ENCODE measurements at places on chromosomes 2 and 18.

- H3K4me1 ChIP-seq, result no peaks in the 10 kb centered on the region
- H3K27ac ChIP-seq, result no peak overlapping the region
- H3K36me3 ChIP-seq, result no peaks in the 10 kb centered on the region
- no peak overlapping the region for H3K4me3 ChIP-seq
- no peaks in the 10 kb centered on the region for H3K27me3 ChIP-seq
Observed at GRCh38 chr2:177281400-177282180, 17.1 kb upstream of the NFE2L2 start.

- H3K36me3 ChIP-seq, result no peaks in the 10 kb centered on the region
- H3K27ac ChIP-seq, result no peak overlapping the region
- H3K27me3 ChIP-seq, result no peaks in the 10 kb centered on the region
- H3K4me1 ChIP-seq, result no peaks in the 10 kb centered on the region
Observed at GRCh38 chr18:41594582-41594981, 360.5 kb upstream of the PIK3C3 start.

- no peak for DNase-seq
- no peaks in the 10 kb centered on the region for H3K4me1 ChIP-seq
- no peak overlapping the region for H3K27ac ChIP-seq
- no peak overlapping the region for H3K4me3 ChIP-seq
Observed at GRCh38 chr2:205766779-205767359, 84.6 kb downstream of the NRP2 start.

- no peaks in the 10 kb centered on the region for H3K27me3 ChIP-seq
- H3K36me3 ChIP-seq, result no peaks in the 10 kb centered on the region
- H3K27ac ChIP-seq, result no peak overlapping the region
- H3K4me1 ChIP-seq, result no peaks in the 10 kb centered on the region
- no peak overlapping the region for H3K4me3 ChIP-seq
- no peak for DNase-seq
Observed at GRCh38 chr2:240089306-240089705, 36.0 kb upstream of the OR6B3 start.

DNA sequence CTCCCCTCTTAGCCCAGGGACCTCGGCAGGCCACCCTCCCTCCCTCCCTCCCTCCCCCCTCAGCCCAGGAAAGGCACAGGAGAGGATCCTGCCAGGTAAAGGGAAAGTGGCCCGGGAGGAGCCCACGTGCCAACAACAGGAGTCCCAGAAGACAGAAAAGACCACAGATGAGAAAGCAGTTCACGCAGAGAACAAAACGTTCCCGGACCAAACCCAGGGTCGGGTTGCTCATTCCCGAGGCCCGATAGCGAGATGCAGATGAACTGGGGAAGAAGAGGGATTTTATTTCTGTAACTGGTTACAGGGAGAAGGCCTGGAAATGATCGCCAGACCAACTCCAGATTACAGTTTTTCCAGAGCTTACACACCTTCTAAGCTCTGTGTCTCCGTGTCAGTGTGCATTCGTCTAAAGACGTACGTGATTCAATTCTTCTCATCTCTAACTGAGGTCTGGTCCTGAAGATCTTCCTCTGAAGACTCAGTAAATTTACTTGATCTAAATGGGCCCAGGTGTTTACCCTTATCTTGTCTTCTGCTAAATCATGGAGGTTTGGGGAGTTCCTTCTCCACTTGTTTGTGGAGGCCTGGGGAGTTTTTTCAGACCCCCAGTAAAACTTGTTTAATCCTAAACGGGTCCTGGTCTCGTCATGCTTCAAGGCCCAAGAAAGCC is 807 bp upstream of the NEU4 start:
- peaks cover 7% of the 10 kb centered on the region for H3K4me1 ChIP-seq
- H3K36me3 ChIP-seq, result no peaks in the 10 kb centered on the region
- no peak overlapping the region for H3K27ac ChIP-seq
- peak overlapping the region; percentile 7 for H3K4me3 ChIP-seq
